ENCODE measurements at places on chromosomes 4 and X.

GRCh38 chr4:184385705-184386141, 88.6 kb downstream of the IRF2 start:
- no peak for DNase-seq

DNA sequence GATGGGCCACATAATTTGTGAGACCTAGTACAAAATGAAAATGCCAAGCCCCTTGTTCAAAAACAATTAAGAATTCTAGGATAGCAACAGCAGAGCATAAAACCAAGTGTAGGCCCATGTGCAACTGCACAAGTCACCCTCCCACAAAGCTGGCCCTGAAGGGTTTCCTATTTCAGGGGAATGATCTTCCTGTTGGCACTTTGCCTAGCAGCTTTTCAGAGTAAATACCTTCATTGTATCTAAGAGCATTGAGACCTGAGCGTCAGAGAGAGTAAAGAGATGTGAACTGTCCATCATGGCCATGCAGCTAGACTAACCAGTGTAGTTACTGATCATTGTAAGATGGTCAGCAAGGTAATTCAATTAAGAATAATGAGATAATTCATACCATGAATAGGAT, 113.6 kb downstream of the CNKSR2 start:
- no peak for DNase-seq

GRCh38 chr4:183352546-183352945, 30.3 kb upstream of the CLDN24 start:
- no peak for DNase-seq

DNA sequence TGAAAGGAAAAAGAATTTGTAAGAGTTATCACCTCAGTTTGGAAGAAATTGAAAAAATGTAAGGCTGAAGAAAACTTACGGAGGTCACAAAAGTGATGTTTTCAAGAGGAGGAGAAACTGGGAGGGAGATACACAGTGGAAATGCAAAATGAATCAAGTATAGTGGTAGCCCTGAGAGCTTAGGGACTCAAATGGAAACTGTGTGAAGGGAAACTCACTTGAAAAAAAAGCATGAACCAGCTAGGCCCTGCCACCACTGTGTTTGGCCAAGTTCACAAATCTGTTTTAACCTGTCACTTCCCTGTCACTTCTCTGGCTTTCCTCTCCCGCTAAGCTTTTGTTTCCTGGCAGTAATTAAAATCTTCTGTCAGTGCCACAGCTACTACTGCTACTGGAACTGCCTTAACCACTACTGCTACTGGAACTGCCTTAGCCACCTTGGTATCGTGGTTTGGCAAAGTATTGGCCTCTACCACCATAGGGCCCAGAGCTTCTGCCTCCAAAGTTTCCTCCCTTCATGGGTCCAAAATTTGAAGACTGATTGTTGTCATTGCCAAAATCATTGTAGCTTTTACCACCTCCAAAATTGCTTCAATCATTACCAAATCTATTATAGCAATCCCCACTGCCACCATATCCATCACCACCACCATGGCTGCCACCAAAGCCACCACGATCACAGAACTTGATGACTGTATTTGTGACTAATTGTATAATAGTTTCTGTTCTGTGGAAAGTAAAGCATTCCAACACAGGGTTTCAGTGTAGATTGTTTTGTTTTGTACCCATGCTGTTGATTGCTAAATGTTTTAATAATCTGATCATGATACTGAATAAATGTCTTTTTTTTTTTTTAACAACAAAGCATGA, 41.5 kb downstream of the SMARCA5 start:
- DNase-seq: peak; percentile 34

- no peak for DNase-seq
Observed at GRCh38 chr4:41750626-41751448, 2.3 kb upstream of the PHOX2B start.

GRCh38 chr4:160316036-160316435, 1213.2 kb downstream of the RAPGEF2 start:
- no peak for DNase-seq

- no peak for DNase-seq
Observed at GRCh38 chr4:6957994-6958393, 48.4 kb downstream of the TBC1D14 start.

GRCh38 chr4:29128810-29129209, 1591.4 kb upstream of the PCDH7 start:
- no peak for DNase-seq

DNA sequence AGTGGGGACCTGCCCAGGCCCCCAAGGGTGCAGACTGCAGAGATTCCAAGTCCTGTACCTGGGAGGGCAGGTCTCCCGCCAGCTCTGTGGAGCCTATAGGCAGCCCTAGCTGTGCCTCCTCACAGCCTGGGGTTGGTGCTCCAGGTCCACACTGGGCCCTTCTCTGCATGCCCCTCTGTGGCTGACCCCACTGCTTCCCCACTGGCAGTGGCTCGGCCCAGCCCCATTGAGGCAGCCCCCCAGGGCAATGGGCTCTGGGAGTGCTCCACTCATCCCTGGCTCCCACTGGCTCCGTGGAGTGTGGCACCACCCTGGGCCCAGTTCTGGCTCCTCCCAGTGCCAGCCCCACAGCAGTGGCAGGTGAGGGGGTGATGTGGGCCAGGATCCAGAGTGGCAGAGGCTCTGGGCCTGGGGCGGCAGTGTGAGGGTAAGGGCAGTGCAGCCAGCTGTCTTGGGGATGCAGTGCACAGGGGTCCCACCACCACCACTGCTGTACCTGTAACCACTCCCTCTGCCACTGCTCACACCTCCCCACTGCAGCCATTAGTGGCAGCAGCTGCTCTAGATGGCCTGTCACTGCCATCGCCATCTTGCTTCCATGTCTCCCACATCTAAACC, 312.2 kb downstream of the GPM6A start:
- DNase-seq: no peak

GRCh38 chrX:136697156-136697555, 49.2 kb downstream of the CD40LG start:
- DNase-seq: no peak

DNA sequence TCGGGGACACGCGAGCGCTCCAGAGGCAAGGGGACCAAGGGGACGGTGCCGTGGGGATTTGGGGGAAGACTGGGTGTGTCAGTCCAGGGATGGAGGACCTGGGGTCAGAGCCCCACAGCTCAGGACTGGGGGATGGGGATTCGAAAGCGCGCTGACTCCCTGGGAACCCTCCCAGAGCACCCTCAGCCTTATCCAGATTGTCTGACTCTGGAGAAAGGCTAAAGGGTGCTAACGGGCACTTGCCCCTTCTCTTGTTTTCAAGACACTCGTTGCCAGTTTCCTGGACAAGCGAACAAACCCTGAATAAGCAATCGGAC, 1.1 kb downstream of the DOCK11 start:
- no peak for DNase-seq

- no peak for DNase-seq
Observed at GRCh38 chr4:36439556-36439955, 158.1 kb downstream of the DTHD1 start.

DNA sequence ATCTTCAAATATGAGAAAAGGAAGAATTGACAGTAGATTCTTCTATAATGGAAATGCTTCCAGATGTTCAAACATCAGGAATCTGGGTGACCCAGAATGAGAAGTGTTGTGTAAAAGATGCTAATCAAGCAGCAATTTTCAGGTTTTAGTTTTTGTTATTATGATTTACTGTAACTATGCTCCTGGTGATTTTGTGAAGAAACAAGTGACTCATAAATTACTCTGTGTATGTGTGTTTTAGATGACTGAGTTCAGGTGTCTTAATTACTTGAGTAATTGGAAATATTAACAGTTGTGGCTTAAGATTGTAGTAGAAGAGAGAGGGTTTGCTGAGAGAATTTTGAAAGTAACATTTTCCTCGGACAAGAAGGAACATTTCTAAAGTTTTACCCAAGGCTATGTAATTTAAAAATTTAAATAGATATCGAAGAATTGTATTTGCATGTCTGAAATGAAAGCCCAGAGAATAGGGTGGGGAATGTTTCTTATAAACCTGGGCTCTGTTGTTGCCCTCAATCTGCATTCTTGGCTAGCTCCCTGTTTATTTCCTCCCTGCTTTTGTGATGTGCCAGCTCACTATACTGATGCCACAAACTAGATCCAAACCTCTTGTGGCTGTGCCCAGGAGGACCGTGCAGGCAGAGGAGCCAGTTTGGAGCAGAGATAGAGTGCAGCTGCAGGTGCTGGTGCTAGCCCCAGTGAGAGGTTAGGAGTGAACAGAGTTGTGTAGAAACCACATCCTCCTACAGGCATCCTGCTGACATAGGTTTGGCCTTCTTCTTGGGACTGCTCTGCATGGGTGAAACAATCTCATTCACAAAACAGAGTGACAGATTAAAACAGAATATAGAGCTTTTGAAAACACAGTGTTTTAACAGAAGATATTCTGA, 25.4 kb upstream of the TNIP3 start:
- no peak for DNase-seq

- no peak for DNase-seq
Observed at GRCh38 chrX:111116666-111117065, 20.7 kb downstream of the PAK3 start.

DNA sequence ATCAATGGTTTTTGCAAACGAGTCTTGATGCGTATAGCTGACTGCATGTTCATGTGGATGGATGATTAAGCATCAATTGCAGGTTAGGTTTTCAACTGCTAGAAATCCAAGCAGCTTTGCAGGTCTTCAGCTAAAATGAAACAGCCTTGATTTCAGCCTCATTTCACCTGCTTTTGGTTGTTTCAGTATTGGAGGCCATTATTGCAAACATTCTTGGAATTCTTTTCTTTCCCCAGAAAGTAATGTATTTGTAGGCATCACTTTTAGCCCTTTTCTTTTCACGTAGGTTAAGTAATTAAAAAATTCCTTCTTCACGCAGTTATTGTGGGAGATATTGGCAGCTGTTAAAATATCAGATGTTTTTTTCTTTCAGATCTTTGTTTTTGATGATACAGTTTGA, 8.8 kb downstream of the ZAR1 start:
- no peak for DNase-seq

DNA sequence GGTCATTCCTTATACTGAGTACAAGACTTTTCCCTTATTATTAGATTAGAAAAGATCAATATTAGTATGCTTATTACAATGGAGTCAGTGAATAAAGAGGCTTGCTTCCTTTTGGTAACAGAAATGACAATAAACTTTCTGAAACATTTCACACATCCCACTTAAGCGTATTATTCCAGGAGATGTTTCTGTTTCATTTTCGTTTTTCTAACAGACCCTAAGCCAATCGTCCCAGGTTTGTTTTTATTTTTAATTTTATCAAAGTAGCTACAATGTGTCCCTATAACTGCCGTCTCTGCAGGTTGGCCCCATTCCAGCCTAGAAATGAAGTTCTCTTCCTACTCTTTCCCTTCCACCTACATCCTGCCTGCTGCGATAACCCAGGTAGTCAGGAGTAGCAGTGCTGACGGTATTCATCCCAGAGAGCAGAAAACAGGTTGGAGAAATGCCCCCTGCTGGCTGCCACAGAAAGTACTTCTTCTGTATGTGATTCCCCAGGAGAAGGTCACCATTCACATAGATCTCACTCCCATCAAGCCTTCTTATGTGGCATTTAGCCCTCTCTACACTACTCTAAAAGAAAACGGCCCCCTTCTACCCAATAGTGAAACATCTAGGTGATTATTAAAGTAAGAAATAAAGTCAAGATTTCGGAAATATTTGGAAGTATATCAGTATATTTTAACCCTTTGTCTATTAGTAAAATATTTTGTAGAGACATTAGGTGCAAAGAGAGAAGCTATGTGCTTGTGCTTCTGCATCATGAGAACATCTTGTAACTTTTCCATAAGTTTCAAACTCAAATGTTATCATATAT, 40.4 kb downstream of the ENPEP start:
- DNase-seq: peak; percentile 30

DNA sequence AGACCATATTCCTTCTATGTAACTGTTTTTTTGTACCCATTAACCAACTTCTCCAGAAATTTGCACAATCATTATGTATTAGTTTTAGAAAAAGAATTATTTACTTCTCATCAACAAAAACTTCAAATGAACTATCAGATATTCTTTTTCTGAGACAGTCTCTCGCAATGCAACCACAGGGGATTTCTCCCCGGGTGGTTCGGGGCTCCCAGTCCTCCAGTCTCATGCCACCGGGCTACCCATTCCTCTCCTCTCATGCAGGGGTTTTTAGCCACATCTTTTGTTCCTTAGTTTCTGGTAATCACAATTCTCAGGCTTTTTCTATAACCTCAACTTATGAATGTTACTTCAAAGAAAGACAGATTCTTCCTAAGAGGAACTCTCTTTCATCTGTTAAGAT, 46.6 kb upstream of the CLNK start:
- DNase-seq: no peak

- DNase-seq: no peak
Observed at GRCh38 chr4:67550451-67550850, 5.1 kb upstream of the CENPC start.

DNA sequence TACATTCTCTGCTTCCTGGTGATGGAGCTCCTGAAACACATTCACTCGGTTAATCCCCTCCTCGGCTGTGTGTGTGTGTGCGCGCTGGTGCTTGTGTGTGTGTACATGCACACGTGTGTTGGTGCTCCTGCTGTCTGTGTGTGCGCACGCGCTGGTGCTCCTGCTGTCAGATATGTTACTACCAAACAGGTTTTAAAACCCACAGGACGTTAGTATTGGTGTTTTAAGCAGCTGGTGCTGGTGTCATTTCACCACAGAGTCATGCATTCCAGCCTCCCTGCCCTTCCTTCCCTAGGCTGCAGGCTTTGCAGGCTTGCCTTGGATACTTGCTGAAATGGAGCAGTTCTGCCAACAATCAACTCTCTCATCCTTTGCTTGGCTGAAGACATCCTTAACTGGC, 48.1 kb upstream of the CPLX1 start:
- no peak for DNase-seq

GRCh38 chr4:47561331-47561730, 76.3 kb downstream of the ATP10D start:
- DNase-seq: no peak

DNA sequence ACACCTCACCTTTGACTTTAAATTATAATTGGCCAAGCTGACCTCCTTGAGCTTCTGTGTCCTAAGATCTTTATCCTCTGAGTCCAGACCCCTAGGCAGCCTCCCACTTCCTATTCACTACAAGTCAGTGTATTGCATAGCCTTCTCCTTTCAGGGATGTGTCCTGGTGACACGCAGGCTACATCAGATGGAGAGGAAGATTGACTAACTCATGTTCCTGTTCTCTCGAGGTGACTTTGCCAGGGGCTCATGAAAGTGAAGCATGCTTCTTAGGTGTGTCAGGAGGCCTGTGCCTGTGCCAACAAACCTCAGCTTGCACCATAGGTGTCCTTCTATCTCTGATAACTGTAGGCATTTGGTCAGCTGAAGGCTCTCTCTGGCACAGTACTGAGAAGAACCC, 195.7 kb upstream of the HS3ST1 start:
- no peak for DNase-seq
